Inflammatory macrophage treated with lipopolysaccharide for 4 hours (primary cell): ENCODE measurements at places on chromosomes 5 and 9.

DNA sequence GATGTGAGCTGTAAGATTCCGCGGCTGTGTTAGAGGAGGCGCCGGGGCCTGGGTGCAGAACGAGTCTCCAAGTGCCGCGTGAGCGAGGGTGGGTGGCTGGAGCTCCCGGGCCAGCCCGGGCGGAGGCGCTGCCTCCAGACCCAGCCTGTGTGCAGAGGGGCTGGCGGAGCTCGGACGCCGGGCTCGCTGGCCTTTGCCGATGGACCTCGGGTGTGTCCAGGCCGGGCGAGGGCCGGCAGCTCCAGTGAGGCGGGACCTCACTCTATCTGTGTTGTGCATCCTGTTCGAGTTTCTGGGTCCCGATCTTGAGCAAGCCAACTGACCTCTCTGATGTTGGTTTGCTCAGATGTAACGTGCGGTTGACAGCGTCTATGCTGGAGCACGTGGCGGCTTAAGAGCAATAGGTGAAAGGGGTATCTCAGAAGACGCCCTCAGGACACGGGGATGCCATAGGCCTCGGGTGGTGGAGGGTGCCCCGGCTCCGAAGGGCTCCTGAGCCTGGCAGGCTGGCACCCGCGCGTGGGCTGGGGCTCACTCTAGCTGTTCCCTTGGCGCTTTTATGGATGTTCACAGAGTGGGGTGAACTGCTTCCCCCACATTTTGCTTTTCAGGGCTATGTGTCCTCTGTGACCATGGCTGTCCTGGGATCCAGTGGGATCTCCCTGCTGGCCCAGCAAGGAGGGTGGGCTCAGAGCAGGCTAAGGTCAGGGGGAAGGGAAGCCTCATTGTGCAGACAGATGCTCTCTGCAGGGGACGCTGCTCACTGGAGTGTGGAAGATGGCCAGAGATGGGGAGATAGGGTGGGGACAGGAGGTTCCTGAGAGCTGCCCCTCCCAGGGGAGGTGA is 69.8 kb downstream of the MRPL36 start:
- DNase-seq = no peak

GRCh38 chr5:144778561-144778960 is 607.9 kb downstream of the KCTD16 start:
- no peak for DNase-seq

DNA sequence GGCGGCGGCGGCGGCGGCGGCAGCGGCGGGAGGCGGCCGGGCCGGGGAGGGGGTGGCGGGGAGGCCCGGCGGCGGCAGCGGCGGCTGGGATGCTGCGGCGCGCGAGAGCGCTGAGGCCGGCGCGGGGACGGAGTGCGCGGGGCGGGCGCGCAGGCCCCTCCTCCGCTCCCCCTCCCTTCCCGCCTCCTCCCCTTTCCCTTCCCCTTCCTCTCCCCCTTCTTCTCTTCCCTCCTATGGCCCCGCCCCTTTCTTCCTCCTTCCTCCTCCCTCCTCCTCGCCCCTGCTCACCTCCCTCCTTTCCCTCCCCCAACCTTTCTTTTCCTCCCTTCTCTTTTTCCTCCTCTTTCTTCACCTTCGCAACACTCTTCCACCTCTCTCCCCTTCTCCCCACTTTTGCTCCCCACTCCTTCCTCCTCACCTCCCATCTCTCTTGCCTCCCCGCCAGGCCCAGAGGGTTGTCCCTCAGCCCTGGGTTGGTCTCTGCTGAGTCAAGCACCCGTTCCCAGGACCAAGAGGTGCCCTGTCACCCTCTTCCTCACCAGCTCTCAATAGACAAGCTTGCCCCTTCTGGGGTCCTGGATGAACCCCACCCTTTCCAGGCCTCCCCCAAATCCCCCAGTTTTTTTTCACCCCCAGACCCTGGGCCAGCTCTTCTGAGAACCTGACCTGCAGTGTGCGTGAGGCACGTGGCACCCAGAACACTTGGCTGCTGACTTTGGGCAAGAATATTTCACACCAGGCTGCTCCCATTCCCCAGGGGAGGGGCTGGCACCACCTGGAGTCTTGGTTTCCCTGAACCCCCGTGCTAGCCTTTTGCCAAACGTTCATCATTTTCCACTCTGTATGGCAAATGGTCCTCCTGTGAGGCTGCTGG is at the start of gene SEMA4D:
Gene SEMA4D (minus strand): TSS at position 136 of the 874 bp plus-strand sequence. CDS start 92,657 bp downstream, outside the sequence.
- DNase-seq = peak; percentile 62

- no peak for DNase-seq
Measured at GRCh38 chr5:7330256-7330655, 65.7 kb upstream of the ADCY2 start.

DNA sequence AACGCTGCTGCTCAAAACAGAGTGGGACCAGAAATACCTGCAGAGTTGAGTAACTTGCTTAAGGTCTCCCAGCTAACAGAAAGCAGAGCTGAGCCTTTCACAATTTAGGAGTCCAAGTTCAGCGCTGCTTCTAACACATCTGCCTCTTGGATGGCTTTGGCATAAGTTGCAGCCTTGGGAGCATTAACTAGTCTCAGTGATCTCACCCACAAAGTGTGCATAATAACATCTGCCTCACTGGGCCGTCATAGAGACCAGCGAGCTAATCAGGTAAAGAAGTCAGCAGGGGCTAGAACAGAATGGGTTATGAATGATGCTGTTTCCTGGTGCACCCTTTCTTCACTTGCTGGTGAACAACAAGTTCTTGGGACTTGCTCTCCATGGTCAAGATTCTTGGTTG is 36.5 kb downstream of the WWC1 start:
- no peak for DNase-seq

DNA sequence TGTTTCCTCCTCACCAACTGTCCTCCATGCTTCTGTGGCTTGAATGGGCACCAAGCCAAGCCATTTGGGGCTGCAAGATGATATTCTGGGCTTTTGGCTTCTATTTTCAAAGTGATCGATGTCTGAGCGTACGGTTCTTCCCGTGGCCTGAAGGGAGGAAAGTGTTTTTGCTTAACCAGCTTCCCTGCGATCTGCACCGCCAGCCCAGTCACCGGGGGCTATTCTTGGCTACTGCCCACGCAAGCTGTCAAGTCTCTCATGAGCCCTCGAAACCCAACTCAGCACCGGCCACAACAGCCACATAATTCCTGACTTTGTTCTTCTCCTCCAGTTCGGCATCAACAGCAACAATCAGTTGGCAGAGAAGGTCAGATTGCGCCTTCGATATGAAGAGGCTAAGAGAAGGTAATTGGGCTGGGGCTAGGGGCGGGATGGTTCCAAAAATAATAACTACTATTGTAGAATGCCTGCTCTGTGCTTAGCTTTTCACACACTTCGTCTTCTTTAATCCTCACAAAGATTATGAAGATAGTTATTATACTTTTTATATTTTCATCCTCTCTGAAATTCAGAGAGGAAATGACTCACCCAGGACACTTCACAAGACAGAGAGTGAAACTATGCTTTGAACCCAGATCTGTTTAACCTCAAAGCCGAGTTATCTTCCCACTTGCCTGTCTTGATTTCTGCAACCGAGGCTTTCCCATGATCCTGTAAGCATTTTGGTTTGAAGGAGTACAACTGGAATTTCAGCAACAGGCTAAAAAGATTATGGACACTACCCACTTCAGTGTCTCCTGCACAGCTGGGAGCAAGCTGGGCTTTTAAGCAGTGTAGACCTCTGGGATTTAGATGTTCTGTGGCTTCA is 76.4 kb upstream of the RARS1 start:
- DNase-seq = peak; percentile 32

- DNase-seq = no peak
Measured at GRCh38 chr9:113771199-113771598, 104.9 kb upstream of the ZNF618 start.

DNA sequence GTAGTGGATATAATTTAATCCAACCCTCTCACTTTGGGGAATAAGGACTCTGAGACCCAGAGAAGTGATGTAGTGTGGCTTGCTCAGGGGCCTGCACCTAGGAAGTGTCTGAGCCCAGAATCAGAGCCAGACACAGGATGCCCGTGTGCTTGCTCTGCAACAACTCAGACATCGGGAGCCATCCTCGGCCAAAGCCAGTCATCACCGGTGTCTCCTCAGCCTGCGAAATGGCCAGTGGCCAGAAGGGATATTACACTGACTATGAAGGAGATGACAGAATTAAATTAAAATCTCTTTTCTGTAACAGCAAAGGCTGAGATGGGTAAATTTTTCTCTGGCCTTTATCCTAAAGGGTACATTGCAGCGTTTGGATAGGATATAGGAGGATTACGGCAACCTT is 102.9 kb downstream of the MARCHF11 start:
- DNase-seq = no peak

DNA sequence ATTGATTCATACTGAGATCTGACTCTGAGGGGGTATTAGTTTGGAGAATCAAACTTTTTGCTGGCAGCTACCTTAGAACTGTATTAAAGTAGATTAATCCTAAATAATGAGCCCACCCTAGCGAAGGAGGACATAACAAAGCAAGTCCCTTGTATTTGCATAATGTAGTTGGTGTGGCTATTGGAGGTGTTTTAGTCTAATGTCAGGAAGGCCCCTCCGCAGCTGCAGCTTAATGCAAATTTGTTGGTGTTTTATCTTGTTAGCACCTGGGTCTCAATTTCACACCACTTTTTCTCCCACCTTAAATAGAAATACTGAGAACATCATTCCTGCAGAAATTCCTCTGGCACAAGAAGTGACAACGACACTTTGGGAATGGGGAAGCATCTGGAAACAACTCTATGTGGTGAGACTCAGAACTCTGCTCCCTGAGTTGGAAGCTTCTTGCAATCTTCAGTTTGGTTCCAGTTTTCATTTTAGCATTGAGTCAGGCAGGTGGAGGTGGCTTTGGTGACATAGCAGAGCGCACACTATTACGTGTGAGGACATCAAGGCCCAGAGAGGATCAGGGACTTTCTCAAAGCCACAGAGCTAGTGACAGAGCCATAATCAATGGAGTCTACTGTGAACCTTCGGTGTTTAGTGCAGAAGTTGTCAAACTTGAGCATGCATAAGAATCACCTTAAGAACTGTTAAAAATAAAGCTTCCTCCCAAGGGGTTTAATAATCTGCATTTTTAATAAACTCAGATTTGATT is 33.9 kb downstream of the DOCK2 start:
- no peak for DNase-seq

- DNase-seq = no peak
Measured at GRCh38 chr5:174799121-174799520, 74.7 kb downstream of the MSX2 start.

DNA sequence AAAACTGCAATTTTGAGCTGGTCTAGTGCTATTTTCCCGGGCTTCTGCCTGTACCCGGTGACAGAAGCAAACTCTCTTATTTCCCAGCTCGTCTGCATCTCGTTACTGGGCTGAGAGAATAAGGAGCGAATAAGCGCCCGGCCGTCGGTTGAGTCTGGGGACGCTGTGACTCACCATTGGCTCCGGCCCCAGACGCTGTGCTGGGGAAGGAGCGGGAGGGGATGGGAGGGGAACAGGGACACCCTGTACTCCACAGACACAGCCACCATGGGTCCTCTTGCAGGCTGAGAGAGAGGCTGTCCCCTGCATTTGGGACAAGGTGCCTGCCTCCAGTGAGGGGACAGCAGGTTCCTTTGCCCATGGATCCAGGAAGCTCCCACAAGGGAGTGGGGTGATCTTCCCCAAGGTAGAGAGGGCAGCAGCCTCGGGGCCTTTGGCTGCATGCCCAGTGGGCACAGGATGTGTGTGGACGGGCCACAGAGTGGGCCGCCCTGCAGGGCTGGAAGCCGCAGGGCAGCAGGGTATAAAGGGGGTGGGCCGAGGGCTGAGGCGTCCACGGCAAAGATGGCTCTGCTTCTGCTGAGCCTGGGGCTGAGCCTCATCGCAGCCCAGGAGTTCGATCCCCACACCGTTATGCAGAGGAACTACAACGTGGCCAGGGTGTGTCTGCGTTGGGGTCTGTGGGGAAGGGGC is at the start of gene LCN9:
Gene LCN9 (plus strand): TSS at position 552 of the 693 bp plus-strand sequence. CDS start 13 bp downstream, at position 565.
- no peak for DNase-seq

DNA sequence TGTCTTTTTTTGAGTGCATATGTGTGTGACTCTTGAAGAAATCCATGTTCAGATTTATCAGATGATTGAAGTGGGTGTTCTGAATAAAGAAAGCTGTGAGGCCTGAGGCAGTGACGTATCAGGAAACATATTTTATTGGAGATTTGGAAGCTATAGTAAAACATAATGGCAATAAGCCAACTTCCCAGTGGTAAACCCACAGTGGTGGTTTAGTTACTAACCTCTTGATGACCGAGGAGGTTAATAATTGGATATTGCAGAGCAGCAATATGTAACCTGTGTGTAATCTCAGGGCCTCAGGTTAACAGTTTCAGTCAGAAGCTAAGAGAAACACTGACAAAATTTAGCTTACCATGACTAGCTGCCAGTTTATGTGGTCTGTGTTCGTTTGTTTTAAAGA is 6.9 kb downstream of the RGMB start:
- no peak for DNase-seq

- DNase-seq = no peak
Measured at GRCh38 chr5:81925981-81926380, 45.8 kb upstream of the ATG10 start.

DNA sequence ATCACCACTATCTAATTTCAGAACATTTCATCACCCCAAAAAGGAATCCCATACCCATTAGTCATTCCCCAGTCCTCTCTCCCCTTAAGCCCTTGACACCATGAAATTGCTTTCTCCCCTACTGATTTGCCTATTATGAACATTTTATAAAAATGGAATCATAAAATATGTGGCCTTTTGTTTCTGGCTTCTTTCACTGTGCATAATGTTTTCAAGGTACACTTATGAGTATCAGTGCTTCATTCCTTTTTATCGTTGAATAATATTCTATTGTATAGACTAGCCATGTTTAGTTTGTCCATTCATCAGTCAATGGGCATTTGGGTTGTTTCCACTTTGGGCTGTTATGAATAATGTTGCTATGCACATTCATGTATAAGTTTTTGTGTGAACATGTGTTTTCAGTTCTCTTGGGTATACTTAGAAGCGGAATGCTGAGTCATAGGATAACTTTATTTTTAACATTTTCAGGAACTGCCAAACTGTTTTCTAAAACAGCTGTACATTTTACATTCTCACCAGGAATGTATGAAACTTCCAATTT is 40.4 kb upstream of the FGF1 start:
- DNase-seq = peak; percentile 82

DNA sequence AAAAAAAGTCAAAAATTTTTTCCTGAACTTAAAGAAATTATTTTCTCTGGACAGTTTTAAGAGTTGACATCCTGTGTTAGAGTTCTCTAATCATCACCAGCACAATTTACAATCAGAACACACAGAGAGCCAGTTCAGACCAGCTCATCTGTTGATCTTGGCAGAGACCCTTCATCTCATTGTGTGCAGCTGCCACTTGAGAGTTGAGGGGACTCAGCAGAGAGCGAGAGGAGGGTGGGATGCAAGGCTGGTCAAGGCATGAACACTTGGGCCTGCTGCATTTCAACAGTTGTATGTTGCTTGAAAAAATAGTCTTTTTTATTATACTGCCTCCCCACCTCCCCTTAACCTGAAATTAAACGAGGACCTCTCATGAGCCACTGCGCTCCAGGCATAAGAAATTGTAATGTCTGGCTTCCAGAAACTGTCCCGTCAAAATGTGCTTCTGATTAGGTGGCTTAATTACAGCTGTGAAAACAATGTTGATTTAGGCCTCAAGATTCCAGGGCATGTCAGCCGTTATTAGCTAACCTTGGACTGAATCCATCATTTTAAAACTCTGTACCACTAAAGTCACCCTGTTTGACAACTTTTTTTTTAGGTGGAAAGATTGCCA is 383.6 kb downstream of the CCDC171 start:
- DNase-seq = no peak
